ENCODE measurements at places on chromosomes 6 and 20.

DNA sequence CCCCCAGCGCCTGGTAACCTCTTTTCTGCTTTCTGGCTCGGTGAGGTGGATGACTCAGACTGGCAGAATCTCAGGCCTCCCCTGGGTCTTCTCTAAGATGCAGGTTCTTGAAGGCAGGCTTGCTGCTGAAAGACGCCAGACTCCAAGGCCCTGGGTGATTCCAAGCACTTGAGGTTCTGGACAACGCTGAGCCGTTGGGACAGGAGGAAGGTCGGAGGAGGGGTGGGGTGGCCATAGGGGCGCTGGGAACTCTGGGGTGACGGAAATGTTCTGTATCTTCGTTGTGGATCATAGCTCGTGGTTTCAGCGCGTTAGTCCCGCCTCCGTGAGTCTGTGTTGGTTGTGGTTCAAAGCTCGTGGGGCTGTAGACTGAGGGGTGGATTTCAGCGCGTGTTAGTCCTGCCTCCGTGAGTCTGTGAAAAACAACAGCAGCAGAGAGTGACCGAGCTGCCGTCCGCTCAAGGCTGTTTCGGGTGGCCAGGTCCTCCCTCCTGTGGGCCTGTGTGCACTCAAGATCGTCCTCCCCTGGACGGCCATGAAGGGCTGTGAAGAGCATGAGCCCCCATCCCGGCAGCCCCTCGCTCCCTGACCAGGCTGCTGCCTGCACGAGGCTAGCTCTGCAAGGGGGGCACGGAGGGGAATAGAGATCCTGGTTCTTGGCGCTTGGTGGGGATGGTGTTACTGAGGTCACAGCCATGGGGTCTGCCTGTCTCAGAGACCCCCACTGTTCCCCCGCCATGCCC is 7.7 kb downstream of the NTSR1 start:
- DNase-seq = no peak

DNA sequence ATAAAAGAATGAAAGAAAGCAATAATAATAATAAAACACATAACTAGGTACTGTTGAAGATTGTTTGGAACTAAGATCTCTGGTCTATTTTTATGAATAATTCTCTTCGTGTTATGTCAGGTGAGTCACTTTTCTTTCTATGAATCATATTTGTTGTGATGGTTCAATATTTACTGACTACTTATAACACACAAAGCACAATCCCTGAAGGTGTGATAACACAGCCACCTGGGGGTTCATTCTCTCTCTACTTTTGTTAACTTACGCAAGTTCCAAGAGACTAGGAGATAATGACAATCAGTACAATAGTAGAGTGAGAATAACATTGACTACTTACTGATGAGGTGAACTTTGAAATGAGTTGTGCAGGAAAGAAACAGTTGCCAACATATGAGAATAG is 149.9 kb downstream of the IBTK start:
- no peak for DNase-seq

GRCh38 chr20:9186396-9186795 is 117.5 kb downstream of the PLCB4 start:
- no peak for DNase-seq

- DNase-seq = no peak
These were observed 54.3 kb upstream of the BACH2 start for GRCh38 chr6:90350689-90351554.

DNA sequence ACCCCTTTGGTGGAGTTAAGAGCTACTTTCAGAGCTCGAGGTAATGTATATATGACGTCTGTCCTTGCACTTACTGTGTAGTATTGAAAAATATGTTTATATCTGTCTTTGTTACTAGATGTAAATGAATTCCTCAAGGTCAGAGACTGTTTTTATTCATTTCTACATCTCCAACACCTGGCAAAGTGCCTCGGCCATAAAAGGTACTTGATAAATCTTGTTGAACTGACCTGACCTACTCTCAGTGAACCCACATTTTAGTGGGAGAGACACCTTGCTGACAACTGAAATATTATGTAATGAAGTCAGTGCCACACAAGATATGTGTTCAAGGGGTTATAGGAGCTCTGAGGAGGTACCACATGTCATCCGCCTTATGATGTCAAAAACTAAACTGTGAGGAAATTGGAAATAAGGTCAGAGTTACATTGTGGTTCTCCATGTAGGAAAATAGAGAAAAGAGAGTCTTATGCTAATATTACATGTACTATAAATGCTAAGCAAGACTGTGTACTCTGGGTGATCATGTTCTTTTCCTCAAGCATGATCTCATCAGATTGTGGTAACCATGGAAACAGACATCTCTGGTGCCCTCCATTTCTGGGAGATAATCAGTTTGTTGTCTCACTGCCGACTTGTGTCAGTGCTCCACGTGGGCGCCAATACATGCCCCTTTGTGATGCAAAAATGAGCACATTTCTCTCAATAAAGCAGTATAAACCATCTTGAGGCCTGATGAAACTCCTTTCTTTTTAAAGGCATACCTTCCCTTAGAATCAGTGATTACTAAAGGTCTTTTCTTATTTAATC is 5.7 kb upstream of the TMEM30A start:
- no peak for DNase-seq

DNA sequence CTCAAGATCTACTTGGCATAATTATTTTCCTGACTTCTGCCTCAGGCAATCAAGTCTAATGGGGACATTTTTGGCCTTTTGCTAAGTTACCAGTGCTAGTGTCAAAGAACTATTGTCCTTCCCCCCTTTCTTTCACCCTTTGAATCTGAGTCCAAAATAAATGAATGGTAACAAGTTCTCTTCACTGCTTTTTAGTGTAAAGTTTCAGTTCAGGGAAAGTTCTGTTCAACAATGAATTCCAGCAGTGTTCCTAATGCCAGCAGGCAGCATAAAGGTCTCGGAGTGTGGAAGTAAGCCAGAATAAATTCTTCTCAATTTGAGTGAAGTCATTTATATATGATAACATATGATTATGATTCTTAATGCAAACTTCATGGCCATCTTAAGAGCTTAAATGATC is 20.8 kb upstream of the TSPYL1 start:
- DNase-seq = no peak

GRCh38 chr20:46740214-46740609 is 30.8 kb downstream of the SLC2A10 start:
- DNase-seq = no peak

DNA sequence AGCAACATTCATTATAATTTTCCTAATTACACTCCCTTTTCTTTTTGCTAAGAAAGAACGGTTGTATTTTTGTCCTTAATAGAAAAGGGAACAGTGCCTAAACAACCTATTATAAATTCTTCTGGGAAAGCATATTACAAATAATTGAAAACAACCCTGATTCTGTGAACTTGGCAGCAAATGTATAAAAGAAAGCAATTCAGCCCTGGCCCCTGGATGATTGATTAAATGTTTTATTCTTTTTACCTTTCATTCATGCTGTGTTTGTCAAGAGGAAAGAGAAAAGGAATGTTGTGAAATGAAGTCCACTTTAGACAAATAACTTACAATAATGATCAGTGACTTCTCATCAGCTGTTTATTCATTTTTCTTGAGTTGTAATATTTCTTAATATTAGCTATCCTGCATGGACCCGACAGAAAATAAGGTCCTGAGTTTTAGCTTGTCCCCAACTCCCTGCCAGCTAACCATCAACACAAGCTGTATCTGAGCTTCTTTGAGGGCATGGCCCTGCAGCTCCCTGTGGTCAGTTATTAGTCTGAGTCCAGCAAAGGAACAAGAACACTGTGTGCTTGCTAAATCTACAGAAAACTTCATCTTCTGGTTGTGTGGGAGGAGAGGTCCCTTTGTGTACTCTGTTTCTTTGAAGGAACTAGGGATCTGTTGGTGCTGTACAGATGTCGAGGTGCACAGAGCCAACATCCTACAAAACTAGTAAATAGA is 248.2 kb downstream of the LAMA2 start:
- DNase-seq = no peak

DNA sequence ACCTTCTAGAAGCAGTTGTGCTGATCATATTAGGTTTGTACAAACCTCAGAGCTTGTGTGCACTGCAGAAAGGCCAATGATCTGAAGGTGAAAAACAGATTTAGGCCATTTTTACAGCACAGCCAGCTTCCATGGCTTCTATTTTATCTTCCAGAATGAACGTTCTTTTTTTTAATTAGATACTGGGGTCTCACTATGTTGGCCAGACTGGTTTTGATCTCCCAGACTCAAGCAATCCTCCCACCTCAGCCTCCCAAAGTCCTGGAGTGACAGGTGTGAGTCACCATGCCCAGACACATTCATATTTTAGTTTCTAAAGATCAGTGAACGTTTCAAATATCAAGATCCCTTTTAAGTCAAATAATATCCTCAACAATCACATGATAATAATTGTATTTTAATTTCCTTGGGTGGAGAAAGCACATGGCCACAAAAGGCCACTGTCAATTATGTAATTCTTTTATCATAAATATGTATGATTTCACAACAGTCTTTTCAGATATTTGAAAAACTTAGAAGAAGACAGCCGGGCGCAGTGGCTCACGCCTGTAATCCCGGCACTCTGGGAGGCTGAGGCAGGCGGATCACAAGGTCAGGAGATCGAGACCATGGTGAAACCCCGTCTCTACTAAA is 326.7 kb upstream of the JARID2 start:
- DNase-seq = no peak

All from cardiac septum (tissue), 1 donor.